ENCODE measurements at places on chromosomes 1 and 21.

DNA sequence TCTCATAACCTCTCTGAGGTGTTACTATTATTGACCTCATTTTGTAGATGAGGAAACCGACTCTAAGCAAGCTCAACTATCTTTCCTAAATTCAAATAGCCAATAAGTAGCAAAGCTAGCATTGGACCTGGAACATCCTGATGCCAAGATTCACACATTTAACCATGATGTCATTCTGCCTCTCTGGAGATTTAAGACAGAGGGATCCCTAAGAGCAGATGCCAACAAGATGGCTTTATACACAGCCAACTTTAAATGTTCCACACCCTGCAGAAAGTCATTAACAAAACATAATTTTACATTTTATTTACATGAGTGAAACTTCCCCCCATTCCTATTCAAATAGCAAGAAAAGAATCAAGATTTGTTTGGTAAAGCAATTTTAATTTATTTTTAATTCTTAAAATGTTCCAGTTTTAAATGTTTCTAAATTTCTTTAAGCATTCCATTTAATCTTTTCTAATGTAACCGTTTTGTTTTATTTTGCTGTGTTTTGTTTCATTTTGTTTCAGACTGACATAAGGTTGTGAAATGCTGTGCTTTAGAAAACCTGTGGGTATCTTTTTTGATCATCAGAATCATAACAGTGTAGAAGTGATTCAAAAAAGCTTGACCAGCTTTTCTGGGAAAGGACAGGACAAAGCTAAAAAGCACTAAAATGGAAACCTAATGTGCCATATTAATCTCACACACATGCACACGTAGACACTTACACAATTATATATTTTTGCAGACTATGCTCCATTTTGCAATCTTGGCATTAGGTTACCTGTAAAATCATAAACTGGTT, 7.6 kb upstream of the VAV3 start:
- no peak for DNase-seq

DNA sequence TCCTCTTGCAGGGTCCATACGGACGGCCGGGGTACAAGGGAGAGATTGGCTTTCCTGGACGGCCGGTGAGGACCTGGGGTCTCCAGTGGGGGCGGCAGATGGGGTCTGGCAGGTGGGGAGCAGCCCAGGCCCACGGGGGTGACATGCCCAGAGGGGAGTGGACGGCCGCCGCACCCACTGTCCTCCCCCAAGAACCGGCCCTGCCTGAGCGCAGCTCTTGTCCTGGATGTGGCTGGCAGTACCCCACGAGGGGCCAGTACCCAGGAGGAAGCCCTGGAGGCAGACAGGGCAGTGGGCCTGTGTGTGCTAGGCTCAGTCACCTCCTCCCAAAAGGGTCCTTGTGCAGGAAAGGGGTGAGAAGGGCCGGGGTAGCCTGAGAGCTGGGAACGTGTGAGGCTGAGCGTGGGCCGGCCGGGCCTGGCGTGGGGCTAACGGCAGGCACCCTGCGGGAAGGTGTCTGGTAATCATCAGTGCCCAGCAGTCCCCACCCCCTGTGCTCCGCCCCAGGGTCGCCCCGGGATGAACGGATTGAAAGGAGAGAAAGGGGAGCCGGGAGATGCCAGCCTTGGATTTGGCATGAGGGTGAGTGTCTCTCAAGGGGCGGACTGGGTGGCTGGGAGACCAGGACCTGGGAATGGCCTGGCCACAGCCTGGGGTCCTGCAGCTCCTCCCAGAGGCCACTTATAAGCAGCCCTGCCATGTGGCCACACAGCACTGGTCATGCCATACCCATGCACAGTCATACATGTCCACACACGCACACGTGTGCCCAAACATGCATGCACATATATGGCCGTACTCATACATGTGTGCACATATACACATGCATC, 47.2 kb downstream of the SLC19A1 start:
- no peak for DNase-seq

DNA sequence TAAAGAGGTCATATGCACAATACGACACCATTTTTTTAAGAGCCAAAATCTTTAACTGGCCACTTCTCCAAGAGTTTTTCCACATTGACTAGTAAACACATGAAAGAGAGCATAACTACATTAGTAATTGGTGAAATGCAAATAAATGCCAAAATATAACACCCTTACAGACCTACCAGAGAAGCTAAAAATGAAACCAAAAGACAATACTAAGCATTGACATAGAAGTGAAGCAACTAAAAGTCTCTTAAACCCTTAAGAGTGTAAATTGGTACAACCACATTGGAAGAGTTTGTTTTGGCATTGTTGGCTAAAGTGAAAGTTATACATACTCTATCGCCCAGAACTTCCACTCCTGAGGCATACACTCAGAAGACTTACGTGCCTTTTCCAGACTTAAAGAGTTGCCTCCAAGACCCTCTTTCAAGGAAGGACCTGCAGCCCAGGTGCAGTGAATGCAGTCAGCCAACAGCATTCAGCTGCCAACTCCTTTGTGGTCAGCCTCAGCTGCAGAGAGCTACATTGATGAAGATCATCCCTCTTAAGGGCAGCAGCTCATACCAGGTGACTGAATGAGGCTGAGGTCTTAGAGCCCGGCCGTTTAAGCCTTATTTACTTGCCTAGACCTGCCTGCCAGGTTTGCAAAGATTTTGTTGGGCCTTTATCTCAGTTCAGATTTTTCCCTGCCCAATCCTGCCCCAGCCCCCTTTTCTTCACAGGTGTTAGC, 839.1 kb upstream of the ADGRL2 start:
- no peak for DNase-seq

GRCh38 chr1:147270721-147271120, 28.2 kb downstream of the CHD1L start:
- DNase-seq: no peak

- no peak for DNase-seq
Measured at GRCh38 chr1:53244141-53244540, 5.8 kb upstream of the MAGOH start.

DNA sequence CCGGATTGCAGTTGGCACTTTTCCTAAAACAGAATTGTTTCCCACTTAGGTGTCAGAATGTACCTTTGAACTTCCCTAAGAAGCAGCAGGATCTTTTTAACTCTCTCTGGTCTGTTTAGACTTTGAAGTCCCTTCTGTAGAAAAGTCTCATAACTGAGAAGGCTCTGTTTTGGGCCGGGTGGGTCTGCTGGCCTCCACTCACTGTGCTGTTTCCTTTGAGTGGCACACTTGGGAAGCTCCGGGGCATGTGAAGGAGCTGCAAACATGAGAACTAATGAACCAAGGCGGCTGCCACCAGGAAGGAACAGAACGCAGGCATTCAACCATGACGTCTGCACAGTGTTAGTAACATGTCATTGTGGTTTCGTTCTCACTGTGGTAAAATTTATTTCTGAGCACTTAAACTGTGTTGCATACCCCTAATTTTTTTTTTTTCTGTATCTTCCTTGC, 19.5 kb upstream of the NCMAP start:
- DNase-seq: no peak

DNA sequence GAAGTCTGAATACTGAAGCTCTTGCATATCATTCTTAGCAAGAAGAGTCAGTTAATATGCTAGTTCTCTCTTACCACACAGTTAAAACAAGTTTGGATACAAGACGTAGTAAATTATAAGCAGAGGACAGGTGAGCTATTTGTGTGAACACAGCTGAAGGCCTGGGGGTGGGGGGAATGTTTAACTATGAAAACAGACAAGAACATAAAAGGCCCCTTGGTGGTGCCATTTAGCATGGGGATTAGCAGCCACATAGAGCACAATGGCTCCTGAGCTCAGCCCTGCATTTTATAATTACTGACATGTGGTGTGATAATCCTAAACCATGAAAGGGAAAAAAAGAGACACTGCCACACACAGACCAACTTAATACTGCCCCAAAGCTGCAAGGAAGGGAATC, 94.8 kb downstream of the TGFBR3 start:
- DNase-seq: no peak

DNA sequence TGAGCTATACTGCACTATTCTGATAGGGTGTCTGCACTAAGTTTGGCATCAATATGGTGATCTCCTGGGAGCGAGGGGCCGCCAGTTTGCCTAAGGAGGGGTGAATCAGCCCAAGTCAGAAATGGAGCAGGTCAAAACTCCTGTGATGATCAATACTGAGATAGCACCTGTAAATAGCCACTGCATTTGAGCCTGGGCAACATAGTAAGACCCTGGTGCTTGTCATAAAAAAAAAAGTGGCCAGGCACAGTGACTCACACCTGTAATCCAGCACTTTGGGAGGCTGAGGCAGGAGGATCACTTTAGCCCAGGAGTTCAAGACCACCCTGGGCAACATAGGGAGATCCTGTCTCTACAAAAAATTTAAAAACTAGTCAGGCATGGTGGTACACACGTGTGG, 11.6 kb upstream of the ZDHHC18 start:
- DNase-seq: no peak

- DNase-seq: peak; percentile 83
Measured at GRCh38 chr1:160101037-160101716, 2.8 kb upstream of the IGSF8 start.

GRCh38 chr1:6028042-6028850, 17.4 kb upstream of the KCNAB2 start:
- no peak for DNase-seq

- no peak for DNase-seq
Measured at GRCh38 chr1:91803123-91803522, 82.8 kb downstream of the TGFBR3 start.
